Liver (tissue), 10 donors: ENCODE measurements at places on chromosomes 4 and X. TPM values are rescaled to one million over a fixed set of nuclear protein-coding genes. Genes with fewer than 3 reads are reported as not detected.

GRCh38 chr4:71586087-71586763, 197.7 kb downstream of the GC start:
- H3K36me3 ChIP-seq, result no peaks in the 10 kb centered on the region
- H3K27ac ChIP-seq, result no peak overlapping the region
- H3K4me1 ChIP-seq, result no peaks in the 10 kb centered on the region

- H3K27me3 ChIP-seq, result no peaks in the 10 kb centered on the region
- no peak overlapping the region for H3K4me3 ChIP-seq
- H3K4me1 ChIP-seq, result no peaks in the 10 kb centered on the region
- H3K36me3 ChIP-seq, result no peaks in the 10 kb centered on the region
Observed at GRCh38 chr4:158313566-158313965, 103.3 kb downstream of the TMEM144 start.

GRCh38 chr4:13182133-13182532, 302.0 kb downstream of the RAB28 start:
- H3K4me1 ChIP-seq, result no peaks in the 10 kb centered on the region
- H3K4me3 ChIP-seq, result no peak overlapping the region
- no peak for DNase-seq
- H3K36me3 ChIP-seq, result no peaks in the 10 kb centered on the region
- no peaks in the 10 kb centered on the region for H3K27me3 ChIP-seq

GRCh38 chrX:6383917-6384316, 151.0 kb downstream of the VCX3A start:
- H3K4me3 ChIP-seq, result no peak overlapping the region
- no peaks in the 10 kb centered on the region for H3K27me3 ChIP-seq
- no peak for DNase-seq
- H3K36me3 ChIP-seq, result no peaks in the 10 kb centered on the region
- H3K4me1 ChIP-seq, result peaks cover 11% of the 10 kb centered on the region

- no peaks in the 10 kb centered on the region for H3K27me3 ChIP-seq
- no peak for DNase-seq
- no peaks in the 10 kb centered on the region for H3K4me1 ChIP-seq
- no peak overlapping the region for H3K27ac ChIP-seq
- H3K36me3 ChIP-seq, result no peaks in the 10 kb centered on the region
- no peak overlapping the region for H3K4me3 ChIP-seq
Observed at GRCh38 chr4:153111426-153112040, 92.7 kb upstream of the TRIM2 start.

DNA sequence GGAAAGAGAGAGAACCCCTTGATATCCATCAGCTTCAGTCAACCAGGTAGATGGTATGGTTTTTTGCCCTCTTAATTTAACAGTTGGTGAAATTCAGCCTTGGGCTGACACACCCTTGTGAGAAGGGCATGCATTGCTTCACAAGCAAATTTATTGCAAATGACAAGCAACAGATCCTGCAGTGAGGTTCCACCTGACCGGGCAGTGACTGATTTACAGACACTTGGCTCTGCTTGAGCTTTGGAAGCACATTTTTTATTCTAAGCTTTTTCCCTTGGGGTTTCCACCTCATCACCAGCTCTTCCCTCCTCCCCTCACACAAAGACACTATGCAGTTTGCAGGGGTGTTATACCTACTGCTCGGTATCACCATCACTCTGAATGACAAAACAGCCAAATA, 28.3 kb upstream of the SERTM2 start:
- H3K4me3 ChIP-seq, result no peak overlapping the region
- DNase-seq, result no peak
- H3K36me3 ChIP-seq, result no peaks in the 10 kb centered on the region
- no peaks in the 10 kb centered on the region for H3K4me1 ChIP-seq

- no peak for DNase-seq
- no peak overlapping the region for H3K27ac ChIP-seq
- H3K4me1 ChIP-seq, result no peaks in the 10 kb centered on the region
- H3K27me3 ChIP-seq, result no peaks in the 10 kb centered on the region
Observed at GRCh38 chrX:121102101-121102500, 54.7 kb downstream of the GLUD2 start.

- peaks cover 20% of the 10 kb centered on the region for H3K4me1 ChIP-seq
- H3K27ac ChIP-seq, result no peak overlapping the region
- H3K27me3 ChIP-seq, result no peaks in the 10 kb centered on the region
- H3K36me3 ChIP-seq, result no peaks in the 10 kb centered on the region
- DNase-seq, result no peak
Observed at GRCh38 chr4:184329659-184330400, 112.2 kb upstream of the ENPP6 start.

GRCh38 chr4:73194064-73194463, 64.5 kb downstream of the ANKRD17 start:
- no peaks in the 10 kb centered on the region for H3K27me3 ChIP-seq
- H3K27ac ChIP-seq, result no peak overlapping the region
- no peak for DNase-seq
- no peaks in the 10 kb centered on the region for H3K4me1 ChIP-seq
- no peaks in the 10 kb centered on the region for H3K36me3 ChIP-seq

Gene MAGEC1
- not detected for polyA plus RNA-seq

Gene CHRDL1
- 1.2 TPM for polyA plus RNA-seq

- H3K27ac ChIP-seq, result no peak overlapping the region
- H3K27me3 ChIP-seq, result no peaks in the 10 kb centered on the region
- no peak overlapping the region for H3K4me3 ChIP-seq
- no peak for DNase-seq
- H3K36me3 ChIP-seq, result no peaks in the 10 kb centered on the region
- H3K4me1 ChIP-seq, result no peaks in the 10 kb centered on the region
Observed at GRCh38 chr4:61373901-61374440, 173.8 kb downstream of the ADGRL3 start.

Gene BEND2
- polyA plus RNA-seq, result not detected

Gene MAGEB6
- not detected for polyA plus RNA-seq

DNA sequence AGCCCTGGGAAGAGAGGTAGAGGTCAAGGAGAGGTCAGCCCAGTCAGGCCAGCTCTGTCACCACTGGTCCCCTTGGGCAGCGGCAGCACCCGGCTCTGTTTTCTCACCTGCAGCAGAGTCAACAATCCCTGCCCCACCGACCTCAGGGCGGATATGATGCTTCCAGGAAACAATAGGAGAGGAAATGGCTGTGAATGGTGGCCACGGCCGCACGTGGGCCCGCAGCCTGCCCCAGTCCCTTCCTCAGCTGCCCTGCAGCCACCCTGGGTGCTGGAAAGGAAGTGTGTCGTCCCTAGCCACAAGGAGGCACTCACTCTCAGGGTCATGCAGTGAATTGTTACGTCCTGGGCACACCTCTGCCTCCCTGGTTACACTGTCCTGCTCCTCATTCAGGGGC, 92.5 kb upstream of the ENPP6 start:
- no peaks in the 10 kb centered on the region for H3K4me1 ChIP-seq
- no peak overlapping the region for H3K27ac ChIP-seq
- DNase-seq, result no peak

GRCh38 chrX:100477467-100477866, 67.4 kb upstream of the PCDH19 start:
- no peaks in the 10 kb centered on the region for H3K36me3 ChIP-seq
- H3K27me3 ChIP-seq, result no peaks in the 10 kb centered on the region
- H3K4me3 ChIP-seq, result no peak overlapping the region

- no peak overlapping the region for H3K4me3 ChIP-seq
- H3K27me3 ChIP-seq, result no peaks in the 10 kb centered on the region
- H3K36me3 ChIP-seq, result no peaks in the 10 kb centered on the region
- peaks cover 10% of the 10 kb centered on the region for H3K4me1 ChIP-seq
- no peak for DNase-seq
Observed at GRCh38 chrX:69615342-69615741, 571 bp upstream of the EDA start.

DNA sequence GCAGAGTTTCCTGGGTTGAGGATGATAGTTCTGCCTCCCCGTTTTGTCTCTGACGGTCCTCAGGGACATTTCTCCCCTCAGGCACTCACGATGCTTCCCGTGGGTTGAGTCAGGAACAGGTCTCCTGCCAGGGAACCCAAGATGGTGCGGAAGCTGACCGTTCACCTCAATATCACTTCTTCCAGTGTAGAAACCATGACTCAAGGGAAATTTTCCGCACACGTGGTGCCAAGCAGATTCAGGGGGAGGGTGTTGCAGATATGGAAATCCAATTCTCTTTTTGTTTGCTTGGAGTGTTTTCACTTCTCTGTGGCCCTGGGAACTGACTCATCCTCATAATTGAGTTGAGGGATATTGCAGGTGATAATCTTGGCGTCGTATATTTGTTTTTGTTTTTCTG, 46.7 kb downstream of the CXorf49B start:
- no peaks in the 10 kb centered on the region for H3K4me1 ChIP-seq
- no peak overlapping the region for H3K4me3 ChIP-seq
- no peaks in the 10 kb centered on the region for H3K36me3 ChIP-seq
- H3K27ac ChIP-seq, result no peak overlapping the region
- no peaks in the 10 kb centered on the region for H3K27me3 ChIP-seq

Gene CLDN22
- not detected for polyA plus RNA-seq

Gene CLNK
- not detected for polyA plus RNA-seq

- no peak for DNase-seq
- H3K4me1 ChIP-seq, result no peaks in the 10 kb centered on the region
- no peaks in the 10 kb centered on the region for H3K36me3 ChIP-seq
- no peaks in the 10 kb centered on the region for H3K27me3 ChIP-seq
Observed at GRCh38 chr4:136342666-136343065, 1189.6 kb downstream of the PCDH18 start.

Gene PRICKLE3
- polyA plus RNA-seq, result 2.1 TPM

DNA sequence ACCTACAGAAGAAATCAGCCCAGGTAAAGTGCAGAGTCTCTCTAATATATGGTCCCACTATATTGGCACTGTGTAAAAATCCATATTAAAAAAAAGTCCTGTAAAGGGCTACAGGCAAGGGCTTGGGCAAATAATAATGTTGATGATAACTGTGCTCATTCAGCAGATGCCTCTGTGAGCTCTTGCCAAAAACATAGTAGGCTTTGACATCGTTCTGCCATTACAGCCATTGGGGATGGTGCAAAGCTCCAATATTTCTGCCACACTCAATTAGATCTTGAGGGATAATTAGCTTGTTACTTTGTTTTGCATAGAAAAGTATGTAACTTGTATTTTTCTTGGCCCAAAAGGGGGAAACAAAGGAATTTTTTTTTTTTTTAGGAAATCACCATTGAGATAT, 645.5 kb upstream of the FAM241A start:
- no peak overlapping the region for H3K27ac ChIP-seq
- H3K36me3 ChIP-seq, result no peaks in the 10 kb centered on the region
- no peaks in the 10 kb centered on the region for H3K27me3 ChIP-seq
- no peak for DNase-seq
